Lung (tissue), 17 donors: ENCODE measurements at places on chromosomes 5 and 9. TPM values are rescaled to one million over a fixed set of nuclear protein-coding genes. Genes with fewer than 3 reads are reported as not detected.
A peak's percentile ranks its signal among the peaks of the same experiment; 100 is the strongest.

DNA sequence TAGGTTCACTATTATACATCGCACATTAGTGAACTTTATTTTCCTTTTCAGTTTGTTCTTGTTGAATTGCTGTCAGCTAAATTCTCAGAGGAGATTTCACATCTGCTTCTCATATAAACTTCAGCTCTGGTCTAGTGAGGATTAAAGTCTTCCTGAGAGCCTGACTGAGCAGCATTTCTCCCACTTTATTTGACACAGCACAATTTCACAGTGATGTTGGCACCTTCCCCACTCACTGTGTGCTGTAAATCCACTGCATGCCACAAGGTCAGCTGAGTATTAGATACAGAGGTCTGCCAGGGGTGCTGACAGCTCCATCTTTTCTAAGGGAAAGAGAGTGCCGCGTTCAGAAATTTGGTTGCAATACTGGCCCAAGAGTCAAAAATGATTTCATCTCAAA is 567.4 kb downstream of the PRR16 start:
- no peaks in the 10 kb centered on the region for H3K4me1 ChIP-seq
- H3K27me3 ChIP-seq: peaks cover 2% of the 10 kb centered on the region
- peak; percentile 76 for DNase-seq
- no peaks in the 10 kb centered on the region for H3K36me3 ChIP-seq
- no peak overlapping the region for H3K27ac ChIP-seq
- H3K4me3 ChIP-seq: no peak overlapping the region

DNA sequence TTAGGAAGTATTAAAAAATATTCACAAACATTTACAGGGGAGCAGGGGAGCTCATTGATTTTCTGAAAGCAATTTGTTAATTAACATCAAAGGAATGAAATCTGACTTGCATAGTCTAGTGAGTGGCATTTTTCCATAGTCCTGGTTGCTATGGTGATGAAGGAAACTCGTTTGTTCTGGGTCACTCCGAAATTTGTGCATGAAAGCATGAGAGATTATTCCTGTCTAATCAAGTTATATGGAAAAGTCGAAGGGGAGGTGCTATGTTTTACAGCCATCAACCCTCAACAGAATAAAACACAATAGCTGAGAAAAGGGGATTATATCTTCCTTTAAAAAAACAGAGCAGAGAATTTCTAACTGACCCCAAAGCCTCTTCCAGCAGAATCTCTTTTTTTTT is 1495.7 kb upstream of the WWC1 start:
- no peak overlapping the region for H3K27ac ChIP-seq
- no peaks in the 10 kb centered on the region for H3K4me1 ChIP-seq
- no peak overlapping the region for H3K4me3 ChIP-seq
- H3K27me3 ChIP-seq: no peaks in the 10 kb centered on the region

DNA sequence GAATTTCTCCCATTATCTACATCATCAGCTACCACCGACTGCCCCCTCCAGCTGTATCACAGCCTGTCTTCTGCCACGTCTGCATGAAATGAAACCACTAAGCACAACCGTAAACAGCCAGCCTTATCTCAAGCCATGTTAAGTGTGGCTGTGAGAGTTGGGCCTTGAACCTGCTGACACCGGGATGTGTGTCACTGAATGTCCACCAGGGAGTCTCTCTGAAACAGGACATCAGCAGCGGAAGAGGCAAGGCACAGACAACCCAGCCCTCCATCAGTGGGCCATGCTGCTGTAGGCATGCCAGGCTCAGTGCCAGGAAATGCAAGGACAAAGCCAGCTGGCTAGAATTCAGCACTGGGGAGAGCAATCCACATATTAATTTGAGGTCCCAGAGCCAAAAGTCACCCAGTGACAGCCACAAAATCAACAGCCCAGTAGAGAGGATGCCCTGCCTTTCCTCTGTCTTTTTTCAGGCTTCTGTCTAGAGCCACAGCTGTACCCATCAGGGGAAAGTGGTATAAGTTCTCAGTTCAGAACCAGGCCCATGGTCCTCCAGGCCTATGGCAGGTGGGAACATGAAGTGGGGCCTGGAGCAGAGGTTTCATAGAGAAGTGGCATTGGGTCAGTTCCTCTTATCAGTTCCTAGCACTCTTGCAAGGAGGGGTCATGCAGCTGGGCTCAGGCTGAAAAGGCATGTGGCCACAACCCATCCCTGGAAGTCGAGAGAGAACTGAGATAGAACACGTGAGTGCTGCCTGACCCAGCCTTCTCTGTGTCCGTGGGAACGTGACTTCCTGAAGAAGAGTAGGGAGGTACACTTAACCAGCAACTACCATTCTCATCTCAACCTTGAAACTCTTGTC is 199.4 kb downstream of the ESM1 start:
- peak; percentile 79 for DNase-seq
- no peaks in the 10 kb centered on the region for H3K36me3 ChIP-seq
- peak overlapping the region; percentile 15 for H3K27ac ChIP-seq

The FAT2 gene
- polyA plus RNA-seq: 0.78 TPM

DNA sequence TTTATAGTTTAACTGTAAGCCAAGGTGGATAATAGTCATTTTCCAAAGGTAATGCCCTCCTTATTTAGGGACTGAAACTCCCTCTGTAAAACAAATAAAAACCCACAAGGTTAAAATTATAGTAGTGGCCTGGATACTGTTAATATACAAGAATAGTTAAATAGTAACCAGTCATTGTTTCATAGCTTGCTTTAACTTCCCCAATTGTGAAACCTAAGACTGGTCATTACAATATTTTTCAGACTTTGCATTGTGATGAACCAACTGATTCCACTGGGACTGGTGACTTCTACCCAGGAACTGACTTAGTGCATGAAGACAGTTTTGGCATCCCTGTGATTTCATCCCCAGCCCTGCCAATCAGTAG is 162.6 kb downstream of the SMC2 start:
- no peak for DNase-seq
- H3K4me1 ChIP-seq: no peaks in the 10 kb centered on the region
- H3K27me3 ChIP-seq: no peaks in the 10 kb centered on the region
- no peaks in the 10 kb centered on the region for H3K36me3 ChIP-seq
- no peak overlapping the region for H3K4me3 ChIP-seq

The GPRIN1 gene
- 0.39 TPM for polyA plus RNA-seq

DNA sequence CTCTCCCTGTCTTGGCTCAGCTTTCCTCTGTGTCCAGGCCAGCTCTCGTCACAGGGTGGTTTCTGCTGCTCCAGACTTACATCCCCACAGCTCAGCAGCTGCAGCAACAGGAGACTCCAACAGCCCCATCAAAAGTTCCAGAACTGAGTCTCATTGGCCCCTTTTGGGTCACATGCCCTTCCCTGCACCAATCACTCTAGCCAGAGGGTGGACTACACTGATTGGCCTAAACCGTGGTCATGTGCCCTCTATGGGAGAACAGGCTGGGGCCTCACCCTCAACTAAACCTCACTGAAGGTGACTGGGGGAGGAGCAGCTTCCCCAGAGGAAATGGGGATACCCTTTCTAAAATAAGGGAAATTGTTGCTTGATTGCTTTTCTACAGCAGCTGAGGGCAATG is 44.4 kb upstream of the CPLX2 start:
- H3K4me3 ChIP-seq: no peak overlapping the region
- H3K27me3 ChIP-seq: no peaks in the 10 kb centered on the region
- H3K36me3 ChIP-seq: no peaks in the 10 kb centered on the region
- H3K4me1 ChIP-seq: no peaks in the 10 kb centered on the region
- no peak for DNase-seq

DNA sequence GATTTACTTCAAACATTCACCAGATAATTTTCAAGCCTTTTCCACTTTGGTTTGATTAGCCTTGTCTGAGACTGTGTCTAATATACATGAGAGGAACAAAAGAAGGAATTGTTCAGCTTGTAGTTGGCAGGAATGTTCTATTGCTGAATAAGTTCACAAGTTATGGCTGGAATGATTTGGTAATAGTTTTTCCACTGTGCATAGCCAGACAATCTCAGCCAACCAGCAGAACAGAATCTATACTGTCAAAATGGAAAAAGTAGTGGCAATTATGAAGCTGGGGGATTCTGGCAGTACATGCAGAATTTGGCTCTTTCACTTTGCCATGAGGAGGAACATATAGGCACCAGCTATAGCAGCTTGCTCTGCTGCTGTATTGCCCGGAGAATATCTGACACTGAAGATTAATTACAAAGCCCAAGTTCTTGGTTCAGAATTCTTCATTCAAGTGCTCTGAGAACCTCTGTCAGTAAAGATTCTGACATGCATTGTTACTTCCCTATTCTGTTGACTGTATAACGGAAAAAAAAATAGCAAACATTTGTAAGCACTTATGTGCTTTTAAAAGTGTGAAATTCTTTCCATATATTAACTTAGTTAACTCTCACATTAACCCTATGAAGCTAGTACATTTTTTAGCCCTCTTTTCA is 150.6 kb downstream of the PRR16 start:
- H3K36me3 ChIP-seq: no peaks in the 10 kb centered on the region
- H3K4me3 ChIP-seq: no peak overlapping the region
- DNase-seq: peak; percentile 73
- no peak overlapping the region for H3K27ac ChIP-seq
- no peaks in the 10 kb centered on the region for H3K27me3 ChIP-seq

DNA sequence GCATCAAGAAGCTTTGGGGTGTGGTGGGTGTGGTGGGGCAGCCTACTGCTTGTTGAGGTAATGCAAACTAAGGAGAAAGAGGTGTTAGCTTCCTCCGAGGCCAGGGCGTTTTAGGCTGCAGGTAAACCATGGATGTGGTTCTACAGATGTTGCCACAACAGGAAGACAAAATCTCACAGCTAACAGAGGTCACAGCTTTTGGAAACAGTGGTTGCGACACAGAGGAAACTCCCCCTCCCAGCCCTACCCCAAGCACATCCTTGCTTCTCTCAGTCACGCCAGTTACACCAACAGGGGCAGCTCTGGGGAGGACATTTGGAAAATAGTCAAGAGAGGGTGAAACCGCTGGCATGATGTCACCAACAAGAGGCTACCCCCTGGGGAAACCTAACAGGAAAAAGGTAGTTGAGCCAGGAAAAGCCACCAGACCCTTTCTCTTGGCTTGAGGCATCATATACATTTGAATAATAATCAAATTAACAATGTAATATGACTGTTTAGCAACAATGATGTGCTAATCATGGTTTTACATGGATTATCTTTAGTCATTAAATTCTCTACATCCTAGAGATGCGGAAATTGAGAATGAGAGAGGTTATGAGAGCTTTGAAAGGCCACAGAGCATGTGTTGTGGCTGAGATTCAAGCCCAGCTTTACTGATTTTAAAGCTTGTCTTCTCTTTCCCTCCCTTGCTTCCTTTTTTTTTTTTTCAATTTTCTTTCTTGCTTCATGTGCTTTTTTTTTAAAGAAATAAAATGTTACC is 82.2 kb upstream of the IL12B start:
- H3K27me3 ChIP-seq: no peaks in the 10 kb centered on the region
- DNase-seq: peak; percentile 23
- H3K27ac ChIP-seq: no peak overlapping the region
- no peaks in the 10 kb centered on the region for H3K36me3 ChIP-seq

The MRNIP gene
- polyA plus RNA-seq: 15.4 TPM
